ENCODE measurements at places on chromosomes 3 and 15.

GRCh38 chr3:172102123-172102882 is 62.9 kb downstream of the FNDC3B start:
- DNase-seq, result no peak

GRCh38 chr15:94588993-94589392 is 357.6 kb downstream of the MCTP2 start:
- no peak for DNase-seq

DNA sequence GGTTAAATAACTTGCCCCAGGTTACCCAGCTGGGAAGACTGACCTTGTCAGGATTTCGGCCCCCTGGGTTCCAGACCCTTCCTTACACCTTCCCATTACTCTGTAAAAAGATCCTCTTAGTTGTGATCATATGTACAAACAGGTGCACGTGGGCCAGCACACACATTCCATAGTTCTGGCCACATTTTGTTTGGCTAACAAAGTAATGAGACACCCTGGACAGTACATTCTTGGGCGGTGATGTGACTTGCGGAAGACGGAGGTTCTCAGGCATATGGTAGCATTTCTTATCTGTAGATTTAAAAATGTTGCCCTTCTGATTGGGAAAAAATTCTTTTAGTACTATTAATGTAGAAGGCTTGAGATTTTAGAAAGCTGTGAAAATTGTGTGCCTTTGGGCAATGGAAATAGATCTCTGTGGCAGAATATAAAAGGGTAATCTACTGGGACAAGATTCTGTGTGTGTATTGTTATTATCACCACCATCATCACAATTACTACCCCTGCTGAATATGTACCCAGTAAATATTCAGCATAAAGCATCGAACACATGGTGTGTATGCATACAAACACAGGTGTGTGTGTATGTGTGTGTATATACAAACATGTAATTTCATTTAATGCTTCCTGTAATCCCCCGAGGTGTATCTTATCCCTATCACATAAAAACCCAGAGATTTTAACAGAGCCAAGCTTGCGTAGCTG is 205.4 kb upstream of the UBE2E1 start:
- peak; percentile 89 for DNase-seq

GRCh38 chr3:184186184-184186901 is at the start of gene ABCF3:
TSS of gene ABCF3 (plus strand) at chr3:184186199. CDS start at chr3:184186208, 9 bp downstream.
- DNase-seq, result no peak

DNA sequence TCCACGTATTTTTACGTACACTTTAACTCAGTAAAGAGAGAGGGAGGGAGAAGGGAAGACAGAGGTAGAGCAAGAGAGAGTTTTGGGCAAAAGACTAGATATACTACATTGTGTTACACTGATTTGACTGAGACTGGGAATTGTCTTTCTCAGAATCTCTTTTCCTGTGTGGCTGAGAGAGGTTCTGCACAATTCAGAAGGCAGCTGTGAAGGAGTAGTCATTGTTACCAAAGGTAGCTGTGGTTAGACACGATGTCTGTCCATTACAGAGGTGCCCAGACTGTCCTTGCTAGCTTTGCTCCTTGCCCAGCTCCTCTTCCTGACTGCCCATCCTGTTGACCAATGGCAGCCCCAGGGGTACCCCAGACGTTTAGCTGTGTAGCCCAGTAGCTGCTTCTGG is 577.5 kb upstream of the CBLB start:
- no peak for DNase-seq

GRCh38 chr3:58537412-58538301 is 667 bp upstream of the ACOX2 start:
- DNase-seq, result no peak

- DNase-seq, result no peak
Observed at GRCh38 chr15:70299931-70300869, 202.5 kb upstream of the TLE3 start.

DNA sequence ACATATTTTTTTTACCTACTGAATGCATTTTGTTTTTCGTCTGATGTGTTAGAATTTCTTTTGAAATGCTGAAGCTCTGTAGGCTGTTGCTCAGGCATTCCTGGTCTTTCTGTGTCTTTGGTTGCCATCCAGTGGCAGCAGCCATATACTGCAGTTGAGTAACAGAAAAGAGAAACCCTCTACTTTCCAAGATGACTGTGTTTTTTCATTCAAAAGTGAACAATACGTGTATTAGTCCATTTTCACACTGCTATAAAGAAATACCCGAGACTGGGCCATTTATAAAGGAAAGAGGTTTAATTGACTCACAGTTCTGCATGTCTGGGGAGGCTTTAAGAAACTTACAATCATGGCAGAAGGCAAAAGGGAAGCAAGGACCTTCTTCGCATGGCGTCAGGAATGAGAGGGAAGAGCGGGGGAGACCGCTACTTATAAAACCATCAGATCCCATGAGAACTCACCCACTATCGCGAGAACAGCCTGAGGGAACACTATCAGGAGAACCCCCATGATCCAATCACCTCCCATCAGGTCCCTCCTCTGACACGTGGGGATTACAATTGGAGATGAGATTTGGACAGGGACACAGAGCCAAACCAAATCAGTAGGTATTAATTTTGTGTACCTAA is 4.7 kb upstream of the GOLGA8B start:
- peak; percentile 68 for DNase-seq

- no peak for DNase-seq
Observed at GRCh38 chr3:129030611-129031010, 29.5 kb downstream of the EFCC1 start.

GRCh38 chr3:35071772-35072171 is 567.6 kb upstream of the ARPP21 start:
- no peak for DNase-seq

DNA sequence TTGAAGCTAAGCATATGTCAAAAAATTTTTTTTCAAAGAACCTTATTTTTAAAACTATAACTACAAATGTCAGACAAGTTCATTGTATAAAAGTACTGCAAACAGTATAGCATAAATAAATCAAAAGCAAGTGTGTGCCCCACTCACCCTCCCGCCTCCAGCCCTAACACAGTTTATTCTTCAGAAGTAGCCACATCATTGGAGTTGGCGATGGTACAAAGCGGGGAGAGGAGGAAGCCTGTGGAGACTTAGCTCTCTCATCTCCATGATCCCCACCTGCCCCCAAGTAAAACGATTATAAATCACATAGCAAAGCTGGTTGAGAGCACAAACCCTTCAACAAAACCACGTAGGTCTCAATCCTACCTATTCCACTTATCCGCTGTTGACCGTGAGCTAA is 33.6 kb downstream of the FOXP1 start:
- no peak for DNase-seq

- no peak for DNase-seq
Observed at GRCh38 chr3:196501316-196502044, 2.1 kb downstream of the RNF168 start.

DNA sequence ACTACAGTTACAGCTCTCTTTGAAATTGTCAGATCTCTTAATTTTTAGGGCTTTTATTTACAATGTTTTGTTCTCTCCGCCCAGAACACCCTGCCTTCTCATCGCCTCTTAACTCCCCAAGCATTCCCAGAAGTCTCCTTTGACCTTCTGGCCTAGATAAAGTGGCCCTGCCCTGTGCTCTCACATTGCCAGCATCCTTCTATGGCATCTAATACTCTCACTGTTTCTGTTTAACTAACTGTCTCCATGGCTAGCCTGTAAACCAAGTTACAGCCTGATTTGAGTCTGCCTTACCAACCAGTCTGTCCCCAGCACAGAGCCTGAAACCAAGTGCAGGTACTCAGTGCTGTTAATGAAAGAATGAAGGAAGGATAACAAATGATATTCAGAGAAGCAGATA is 19.9 kb downstream of the COL8A1 start:
- DNase-seq, result no peak

GRCh38 chr3:4748127-4748526 is 231.1 kb upstream of the BHLHE40 start:
- DNase-seq, result no peak

DNA sequence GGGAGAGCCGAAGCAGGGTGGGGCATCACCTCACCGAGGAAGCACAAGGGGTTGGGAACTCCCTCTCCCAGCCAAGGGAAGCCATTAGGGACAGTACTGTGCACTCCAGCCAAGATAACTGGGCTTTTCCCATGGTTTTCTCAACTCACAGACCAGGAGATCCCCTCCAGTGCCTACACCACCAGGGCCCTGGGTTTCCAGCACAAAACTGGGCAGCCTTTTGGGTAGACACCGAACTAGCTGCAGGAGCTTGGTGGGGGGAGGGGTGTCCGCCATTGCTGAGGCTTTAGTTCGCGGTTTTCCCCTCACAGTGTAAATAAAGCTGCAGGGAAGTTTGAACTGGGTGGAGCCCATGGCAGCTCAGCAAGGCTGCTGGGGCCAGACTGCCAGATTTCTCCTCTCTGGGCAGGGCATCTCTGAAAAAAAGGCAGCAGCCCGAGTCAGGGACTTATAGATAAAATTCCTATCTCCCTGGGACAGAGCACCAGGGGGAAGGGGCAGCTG is 129.6 kb upstream of the LMCD1 start:
- DNase-seq, result no peak

DNA sequence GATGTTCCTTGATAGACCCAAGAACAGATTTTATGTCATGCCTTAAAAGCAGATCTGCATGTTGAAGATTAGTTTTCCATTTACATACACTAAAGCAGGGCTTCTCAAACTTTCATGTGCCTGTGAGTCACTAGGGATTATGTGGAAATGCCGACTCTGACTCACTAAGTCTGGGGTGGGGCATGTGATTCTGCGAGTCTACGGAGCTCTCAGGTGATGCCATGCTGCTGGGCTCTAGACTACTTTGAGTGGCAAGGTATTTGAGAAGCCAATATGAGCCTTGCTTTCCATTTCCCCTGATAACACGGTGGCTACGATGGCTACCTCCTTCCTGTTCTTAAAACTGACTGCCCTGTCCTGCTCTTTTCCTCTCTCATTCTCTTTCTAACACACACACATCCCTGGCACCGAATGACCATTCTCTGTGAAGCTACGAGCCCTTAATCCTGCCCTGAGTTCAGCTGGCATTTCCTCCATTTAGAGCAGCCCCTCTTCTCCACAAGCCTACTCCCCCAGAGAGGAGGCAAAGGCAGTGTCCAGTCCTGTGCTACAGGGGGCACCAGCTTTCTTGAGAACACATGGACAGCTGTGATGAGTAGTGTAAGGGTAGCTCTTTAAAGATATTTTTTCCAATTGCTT is 39.7 kb upstream of the PYGO1 start:
- DNase-seq, result peak; percentile 74

DNA sequence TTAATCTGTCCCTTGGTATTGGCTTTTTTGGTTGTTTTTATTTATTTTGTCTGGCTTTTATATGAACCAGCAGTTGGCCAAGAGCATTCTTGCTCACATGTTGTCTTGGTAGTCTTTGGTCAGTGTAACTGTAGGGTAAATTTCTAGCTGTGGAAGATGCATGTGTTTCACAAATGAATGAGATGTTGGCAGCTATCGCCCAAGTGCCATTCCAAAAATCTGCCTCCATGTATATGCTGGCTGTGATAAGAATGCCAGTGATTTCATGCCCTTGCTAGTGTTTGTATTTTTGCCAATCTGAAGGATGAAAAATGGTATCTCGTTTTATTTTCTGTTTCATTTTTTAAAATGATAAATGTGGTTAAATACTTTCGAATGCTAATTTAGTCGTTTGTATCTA is 50.1 kb downstream of the TLNRD1 start:
- DNase-seq, result no peak

GRCh38 chr3:157290766-157291165 is 130.8 kb upstream of the CCNL1 start:
- DNase-seq, result peak; percentile 21

DNA sequence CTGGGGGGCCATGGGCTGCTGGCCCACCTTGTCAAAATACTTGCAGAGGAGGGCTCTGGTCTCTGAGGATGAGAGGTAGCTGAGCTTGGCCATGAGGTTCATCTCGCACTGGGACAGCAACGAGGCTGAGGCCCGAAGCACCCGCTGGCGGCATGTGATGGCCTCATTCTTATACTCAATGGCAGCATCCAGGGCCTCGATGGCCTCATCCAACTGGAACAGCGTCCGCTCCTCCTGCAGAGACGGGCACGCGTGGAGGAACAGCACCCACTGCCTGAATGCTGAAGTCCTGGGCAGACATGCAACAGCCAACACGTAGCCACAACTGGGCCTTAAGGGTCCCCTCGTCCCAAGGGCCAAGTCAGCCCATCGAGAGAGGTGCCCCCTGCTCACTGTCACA is 25.0 kb downstream of the KIF7 start:
- DNase-seq, result no peak

DNA sequence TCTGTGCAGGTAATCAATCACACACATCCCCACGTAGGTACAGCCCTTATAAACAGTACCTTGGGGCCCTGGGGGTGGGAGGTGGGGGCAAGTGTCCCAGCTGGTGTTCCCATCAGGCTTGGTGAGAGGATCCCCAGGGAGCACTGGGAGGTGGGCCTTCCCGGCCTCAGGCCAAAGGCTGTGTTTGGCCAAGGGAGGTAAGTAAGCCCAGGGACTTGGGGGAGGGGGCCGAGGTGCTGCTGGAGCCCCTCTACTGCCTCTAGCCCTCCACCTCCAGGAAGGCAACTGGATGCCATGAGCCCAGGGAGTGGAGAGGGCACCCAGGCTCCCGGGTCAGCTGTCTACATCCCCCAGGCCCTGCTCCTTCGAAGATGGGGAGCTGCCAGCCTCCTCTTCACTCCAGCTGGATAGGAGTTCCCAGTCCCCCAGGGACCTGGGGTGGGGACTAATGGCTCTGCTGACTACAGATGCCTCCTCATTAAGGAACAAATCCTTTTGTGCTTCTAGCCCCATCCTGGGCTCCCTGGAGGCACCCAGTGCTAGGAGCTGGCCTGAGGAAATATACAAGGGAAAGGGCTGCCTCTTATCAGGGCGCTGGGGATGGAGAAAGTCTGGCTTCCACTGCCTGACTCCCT is 33.1 kb downstream of the RNU5B-1 start:
- no peak for DNase-seq

- peak; percentile 27 for DNase-seq
Observed at GRCh38 chr3:117036259-117036799, 326.8 kb downstream of the TUSC7 start.

- DNase-seq, result no peak
Observed at GRCh38 chr3:60497902-60498301, 753.4 kb downstream of the FHIT start.

Measured in AG04450 (cell line).